ENCODE measurements at places on chromosomes 11 and 22. TPM values are rescaled to one million over a fixed set of nuclear protein-coding genes. Genes with fewer than 3 reads are reported as not detected.

- DNase-seq: no peak
Observed at GRCh38 chr11:120798854-120799253, 225.0 kb upstream of the TBCEL start.

- peak; percentile 25 for DNase-seq
Observed at GRCh38 chr11:65606876-65607613, 7.0 kb downstream of the MAP3K11 start.

- peak; percentile 5 for DNase-seq
Observed at GRCh38 chr11:59615120-59615636, 396 bp downstream of the OSBP start.

Gene IL17RA
- total RNA-seq: 4.5 TPM

Gene GRIA4
- total RNA-seq: not detected

Gene IL18
- 0.32 TPM for total RNA-seq

All from HT1080 (cell line).